A172 (cell line): ENCODE measurements at places on chromosomes 1 and 21.

- DNase-seq, result no peak
These were observed 9.8 kb downstream of the INKA2 start for GRCh38 chr1:111729271-111729921.

GRCh38 chr1:19110257-19110927 lies 99.7 kb downstream of the UBR4 start:
- no peak for DNase-seq

DNA sequence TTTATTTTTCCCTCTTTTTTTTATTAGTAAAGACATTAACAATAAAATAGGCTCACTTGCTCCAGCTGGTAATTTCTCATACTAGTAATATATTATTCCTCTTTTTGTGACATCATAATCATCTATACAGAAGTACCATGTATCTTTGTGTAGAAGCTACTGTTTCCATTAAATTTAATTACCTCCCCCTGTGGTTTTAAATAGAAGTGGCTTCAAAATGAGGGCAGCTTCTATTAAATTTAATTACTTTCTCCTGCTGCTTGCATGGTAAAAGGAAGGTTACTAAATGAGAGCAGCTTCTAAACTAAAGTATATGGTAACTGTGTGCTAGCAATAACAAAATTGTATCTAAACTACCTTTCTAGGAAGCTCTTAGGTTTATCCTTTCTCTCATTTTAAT lies 94.0 kb downstream of the DPYD start:
- no peak for DNase-seq

DNA sequence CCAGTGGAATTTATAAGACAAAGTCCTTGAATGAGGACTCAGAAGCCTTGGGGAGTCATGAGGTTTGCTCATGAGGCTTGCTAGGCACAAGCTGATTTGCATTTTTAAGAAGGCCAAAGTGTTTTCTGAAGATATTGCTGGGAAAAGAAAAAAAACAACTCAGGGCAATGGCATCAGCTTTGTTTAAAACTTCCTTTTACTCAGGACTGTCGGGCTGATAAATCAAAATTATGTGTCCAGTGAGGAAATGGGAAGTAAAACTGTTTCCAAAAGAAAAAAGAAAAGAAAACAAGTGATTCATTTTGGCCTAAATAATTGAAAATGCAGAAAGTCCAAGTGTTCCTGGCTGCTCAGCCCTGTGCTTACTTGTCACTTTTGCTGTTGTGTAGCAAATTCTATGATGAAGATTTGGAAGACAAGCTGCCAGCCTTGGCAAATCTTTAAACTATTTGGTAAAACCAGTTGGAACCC lies 282.4 kb downstream of the HLX start:
- DNase-seq, result peak; percentile 16

- no peak for DNase-seq
These were observed 84.4 kb upstream of the CXADR start for GRCh38 chr21:17428484-17428869.

DNA sequence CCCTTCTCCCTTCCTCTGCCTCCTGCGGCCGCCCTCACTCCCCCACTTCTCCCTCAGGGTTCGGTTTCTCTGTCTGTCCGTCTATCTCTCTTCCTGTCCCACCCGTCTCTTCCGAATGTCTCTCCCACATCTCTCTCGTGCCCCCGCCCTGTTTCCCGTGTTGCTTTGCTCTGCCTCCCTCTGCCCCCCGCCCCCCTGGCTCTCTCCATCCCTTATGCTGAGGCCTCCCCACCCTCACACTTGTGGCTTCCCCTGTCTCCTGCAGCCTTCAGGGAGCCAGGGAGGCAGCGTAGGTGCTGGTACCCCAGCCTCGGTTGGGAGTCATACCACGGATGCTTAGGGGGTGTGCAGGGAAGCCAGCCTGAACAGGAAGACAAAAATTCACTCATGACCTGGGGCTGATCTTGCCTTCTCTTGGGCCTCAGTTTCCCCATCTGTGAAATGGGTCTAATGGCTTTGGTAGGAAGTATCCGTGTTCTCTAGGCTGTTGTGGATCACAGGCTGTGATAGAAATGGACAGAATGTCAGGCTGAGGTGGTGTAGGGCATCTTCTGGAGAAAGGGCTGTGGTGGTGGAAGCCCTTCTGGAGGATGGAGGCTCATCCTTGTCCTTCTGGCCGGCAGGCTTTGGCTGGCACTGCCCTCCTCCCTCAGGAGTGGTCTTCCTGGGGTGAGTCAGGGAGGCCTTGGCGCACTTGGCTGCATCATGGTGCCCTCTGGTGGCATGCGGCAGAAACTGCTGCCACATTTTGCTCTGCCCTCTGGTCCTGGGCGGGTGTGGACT lies 55.5 kb downstream of the FOXO6 start:
- peak; percentile 65 for DNase-seq

DNA sequence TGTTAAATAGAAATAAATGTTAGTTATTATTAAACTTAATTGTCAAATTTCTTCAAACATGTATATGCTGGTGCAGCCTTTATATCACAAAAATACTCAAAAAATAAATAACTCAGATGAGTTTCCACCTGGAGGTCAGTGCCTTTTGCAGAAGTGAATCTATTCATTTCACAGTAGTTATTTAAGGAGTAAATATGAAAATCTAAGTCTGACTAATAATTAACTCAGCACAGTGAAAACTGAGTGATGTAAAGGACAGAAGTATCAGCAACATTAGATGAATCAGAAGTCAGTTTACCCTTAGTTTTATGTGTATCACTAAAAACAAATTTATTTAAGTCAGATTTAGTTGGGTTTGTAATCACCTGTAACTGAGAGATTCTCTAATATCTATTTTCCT lies 2135.4 kb downstream of the MRPL39 start:
- no peak for DNase-seq

- DNase-seq, result no peak
These were observed 293.8 kb upstream of the USP25 start for GRCh38 chr21:15436031-15436430.

GRCh38 chr1:230070321-230071208 lies 3.5 kb downstream of the GALNT2 start:
- DNase-seq, result no peak

DNA sequence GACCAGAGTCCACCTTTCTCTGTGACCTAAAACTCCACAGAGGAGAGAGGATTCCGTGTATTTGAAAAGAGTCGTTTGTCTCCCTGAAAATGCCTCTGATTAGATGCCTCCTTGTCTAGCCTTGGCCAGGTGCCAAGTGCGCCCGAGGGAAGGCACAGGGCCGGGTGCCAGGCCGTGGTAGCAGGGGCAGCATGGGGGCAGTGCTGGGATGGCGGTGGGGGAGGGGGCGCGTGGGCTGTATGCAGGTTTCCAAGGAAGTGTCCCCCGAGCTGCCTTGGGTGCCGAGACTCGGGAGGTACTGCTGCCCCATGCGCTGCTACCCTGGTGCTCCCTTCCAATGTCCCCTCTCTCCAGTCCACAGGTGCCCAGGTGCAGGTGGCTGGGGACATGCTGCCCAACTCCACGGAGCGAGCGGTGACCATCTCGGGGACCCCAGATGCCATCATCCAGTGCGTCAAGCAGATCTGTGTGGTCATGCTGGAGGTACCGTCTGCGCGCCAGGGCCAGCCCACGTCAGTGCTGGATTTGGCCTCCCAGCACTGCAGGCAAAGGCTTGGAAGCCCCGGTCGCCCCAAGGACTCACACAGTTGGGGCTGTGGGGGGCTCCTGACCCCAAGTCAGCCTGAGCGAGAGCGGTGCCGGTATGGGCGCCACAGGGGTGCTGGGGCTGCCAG lies 70.9 kb upstream of the COL6A1 start:
- DNase-seq, result no peak

- DNase-seq, result peak; percentile 24
These were observed 5.7 kb upstream of the ACBD6 start for GRCh38 chr1:180507795-180508724.

- DNase-seq, result no peak
These were observed 837.6 kb upstream of the ADAMTS5 start for GRCh38 chr21:27804515-27804914.
